ENCODE measurements at places on chromosomes 3 and 15.

DNA sequence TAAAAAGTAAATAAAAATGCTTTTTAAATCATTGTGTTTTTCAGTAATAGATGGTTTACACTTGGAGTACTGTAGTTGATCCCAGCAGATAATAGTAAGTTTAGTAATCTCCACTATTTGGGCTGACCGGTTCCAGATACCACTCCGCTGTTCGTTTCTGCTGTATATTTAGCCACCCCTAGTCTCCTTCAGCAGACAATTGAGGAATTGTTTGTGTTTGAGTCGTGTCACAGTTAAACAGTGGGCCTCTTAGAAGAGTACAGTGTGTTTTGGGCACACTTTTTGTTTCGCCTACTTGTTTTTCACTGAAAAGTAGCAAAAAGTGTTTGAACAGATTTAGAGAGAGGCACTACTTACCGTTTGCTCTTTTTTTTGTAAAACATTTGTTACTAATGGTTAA lies 33.2 kb downstream of the PAK2 start:
- no peak for DNase-seq

DNA sequence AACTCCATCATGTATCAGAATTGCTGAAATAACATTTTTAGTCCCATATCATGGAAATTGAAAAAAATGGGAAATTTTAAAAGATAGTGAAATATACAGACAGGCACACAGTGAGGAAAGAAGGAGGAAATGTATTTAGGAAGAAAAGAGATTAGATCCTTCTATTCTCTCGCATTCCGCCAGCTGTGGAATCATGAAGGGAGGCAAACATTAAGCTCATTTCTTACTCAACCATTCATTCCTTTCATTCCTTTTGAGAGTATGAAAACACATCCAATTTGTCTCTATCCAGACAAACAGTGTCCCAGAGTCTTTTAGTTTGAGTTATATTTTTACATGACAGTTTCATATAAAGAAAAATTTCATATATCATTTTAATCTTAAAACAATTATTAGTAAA lies 52.5 kb upstream of the KCNMB2 start:
- DNase-seq = no peak

GRCh38 chr15:82530006-82530405 lies 10.3 kb downstream of the RPS17 start:
- DNase-seq = no peak

DNA sequence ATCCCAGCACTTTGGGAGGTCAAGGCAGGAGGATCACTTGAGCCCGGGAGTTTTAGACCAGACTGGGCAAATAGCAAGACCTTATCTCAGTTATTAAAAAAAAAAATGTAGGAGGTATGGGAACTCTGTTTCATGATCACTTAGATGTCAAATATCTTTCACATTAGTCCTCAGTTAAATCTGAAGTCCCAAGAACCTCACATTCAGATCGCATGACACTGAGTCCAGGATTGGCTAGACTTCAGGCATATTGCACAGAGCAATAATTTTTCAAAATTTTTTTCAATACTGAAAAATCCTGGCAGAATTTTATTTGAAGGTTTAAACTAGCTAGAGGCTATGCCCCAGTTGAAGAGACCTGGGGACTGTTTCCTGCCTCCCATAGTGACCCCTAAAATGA lies 56.3 kb upstream of the ZNF148 start:
- DNase-seq = no peak

GRCh38 chr3:184561913-184562877 lies 610 bp downstream of the EPHB3 start:
- no peak for DNase-seq

DNA sequence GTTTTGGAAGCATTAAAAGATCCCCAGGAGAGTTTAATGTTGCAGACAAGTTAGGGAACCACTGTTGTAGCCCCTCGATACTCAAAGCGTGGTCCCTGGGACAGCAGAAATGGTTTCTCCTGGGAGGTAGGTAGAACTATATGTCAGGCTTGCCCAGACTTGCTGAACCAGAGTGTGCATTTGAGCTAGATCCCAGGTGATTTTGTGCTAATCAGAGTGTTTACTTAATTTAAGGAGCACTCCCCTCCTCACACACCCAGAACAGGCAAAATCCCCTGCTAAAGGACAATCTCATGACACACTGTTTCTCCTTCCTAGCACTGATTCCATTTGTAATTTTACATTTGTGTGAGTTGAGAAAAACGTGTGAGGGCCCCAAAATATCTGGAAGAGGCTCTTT lies 24.3 kb downstream of the LMCD1 start:
- no peak for DNase-seq

Measured in RPMI8226 (cell line).